AG04450 (cell line): ENCODE measurements at places on chromosomes 6 and 20.

GRCh38 chr6:28923318-28924102, at the start of gene TRIM27:
TRIM27 (minus strand) TSS chr6:28923985; CDS start chr6:28923632, 353 bp downstream.
- DNase-seq: peak; percentile 37

DNA sequence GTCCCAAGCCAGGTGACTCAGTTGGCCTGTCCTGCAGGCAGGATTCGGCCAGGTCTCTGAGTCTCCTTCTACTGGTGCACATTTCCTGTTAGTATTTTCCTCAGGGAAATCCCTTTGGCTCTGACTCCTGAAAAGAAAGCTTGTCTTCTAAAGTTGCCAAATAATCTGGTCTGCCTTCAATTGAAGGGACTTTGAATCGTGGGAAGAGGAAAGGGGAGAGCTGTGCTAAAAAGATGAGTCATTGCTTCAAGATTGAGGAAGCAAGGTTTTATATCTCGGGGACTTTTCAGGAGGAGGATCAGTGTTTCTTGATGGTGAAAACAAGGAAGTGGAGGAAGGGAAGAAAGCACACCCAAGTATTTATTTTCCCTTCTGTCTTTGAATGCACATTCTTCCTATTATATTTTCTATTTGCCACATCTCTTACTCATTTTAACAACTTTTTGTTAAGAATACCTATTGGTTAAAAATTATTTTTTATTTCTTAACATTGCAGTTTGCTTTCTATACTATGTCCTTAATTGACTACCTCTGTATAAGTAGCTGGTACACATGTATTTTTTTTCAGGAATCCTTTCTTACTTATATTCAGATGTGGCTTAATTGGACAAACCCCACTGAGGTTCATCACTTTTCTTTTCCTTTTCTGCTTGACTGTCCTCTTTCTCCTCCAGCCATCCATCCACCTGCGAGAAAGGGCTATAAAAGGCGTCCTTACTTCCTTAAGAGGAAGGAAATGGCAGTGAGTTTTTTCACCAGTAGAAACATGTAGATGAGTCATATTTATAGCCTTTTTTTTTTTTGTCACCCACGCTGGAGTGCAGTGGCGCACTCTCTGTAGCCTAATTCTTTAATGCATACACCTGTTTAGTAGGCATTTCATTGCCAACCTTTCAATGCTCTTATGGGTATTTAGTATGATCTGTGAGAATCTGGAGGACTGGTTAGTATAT, 15.0 kb upstream of the IFNGR1 start:
- DNase-seq: peak; percentile 68

DNA sequence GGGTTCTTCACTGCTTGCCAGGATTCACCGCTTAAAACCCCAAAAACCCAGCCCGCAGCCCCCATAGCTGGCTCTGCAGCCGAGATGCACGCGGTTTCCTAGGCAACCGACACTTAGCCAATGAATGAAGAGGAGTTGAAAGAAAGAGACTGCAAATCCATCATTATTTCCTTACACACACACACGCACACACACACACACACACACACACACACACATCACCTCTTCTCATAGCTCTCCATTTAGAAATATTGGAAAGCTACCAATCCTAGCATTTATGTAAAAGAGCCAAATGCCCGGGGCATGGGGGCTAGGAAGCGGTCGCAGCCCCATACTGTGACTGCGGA, 3.4 kb upstream of the TUBB2B start:
- DNase-seq: no peak

DNA sequence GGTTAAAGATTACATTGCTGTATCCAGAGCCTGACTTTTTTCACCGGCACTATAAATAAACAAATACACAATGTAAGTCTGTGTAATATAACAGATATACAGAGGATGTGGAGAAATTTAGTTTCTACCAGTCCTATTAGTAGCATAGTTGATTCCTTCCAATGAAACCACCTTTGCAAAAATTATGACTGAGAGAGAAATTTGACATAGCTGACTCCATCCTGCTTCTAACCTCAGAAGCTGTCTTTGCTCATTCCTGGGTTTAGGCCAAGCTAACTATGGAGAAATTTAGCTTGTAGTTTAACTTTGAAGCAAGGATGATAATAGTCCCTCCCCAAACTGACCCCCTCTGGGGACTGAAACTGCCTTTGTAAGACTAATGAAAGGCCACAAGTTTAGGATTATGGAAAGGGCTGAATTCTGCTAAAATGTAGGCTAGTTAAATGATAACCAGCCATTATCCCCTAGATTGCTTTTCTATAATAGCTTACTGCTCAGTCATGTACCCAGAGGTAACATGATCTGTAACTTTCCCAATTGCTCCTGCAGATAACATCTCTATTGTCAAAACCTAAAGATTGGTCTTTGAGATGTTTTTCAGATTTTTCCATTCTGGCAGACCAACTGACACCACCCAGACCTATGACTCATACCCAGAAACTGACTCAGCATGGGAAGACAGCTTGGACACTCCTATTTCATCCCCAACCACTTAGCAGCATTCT, 172.8 kb upstream of the ARG1 start:
- peak; percentile 21 for DNase-seq

- no peak for DNase-seq
Measured at GRCh38 chr20:41047975-41048305, 19.3 kb downstream of the TOP1 start.

DNA sequence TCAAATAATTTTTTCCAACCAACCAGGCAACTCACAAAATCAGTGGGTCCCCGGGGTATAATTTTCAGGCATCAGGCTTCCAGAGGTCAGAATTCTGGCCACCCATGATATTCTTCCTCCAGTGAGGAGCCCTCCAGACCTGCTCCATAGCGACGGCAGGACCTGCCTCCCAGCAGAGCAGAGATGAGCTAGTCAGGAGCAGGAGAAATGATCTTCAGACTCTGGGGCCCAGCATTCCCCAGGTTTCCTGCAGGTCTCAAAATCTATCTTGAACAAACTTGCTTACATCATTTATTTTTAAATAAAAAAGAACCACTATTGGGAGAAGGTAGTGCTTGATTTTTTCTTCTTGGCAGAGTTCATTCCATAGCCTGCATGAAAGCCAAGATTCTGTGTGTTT, 44.7 kb downstream of the FAM50B start:
- no peak for DNase-seq

- DNase-seq: no peak
Measured at GRCh38 chr6:88380083-88380482, 213.9 kb upstream of the CNR1 start.

DNA sequence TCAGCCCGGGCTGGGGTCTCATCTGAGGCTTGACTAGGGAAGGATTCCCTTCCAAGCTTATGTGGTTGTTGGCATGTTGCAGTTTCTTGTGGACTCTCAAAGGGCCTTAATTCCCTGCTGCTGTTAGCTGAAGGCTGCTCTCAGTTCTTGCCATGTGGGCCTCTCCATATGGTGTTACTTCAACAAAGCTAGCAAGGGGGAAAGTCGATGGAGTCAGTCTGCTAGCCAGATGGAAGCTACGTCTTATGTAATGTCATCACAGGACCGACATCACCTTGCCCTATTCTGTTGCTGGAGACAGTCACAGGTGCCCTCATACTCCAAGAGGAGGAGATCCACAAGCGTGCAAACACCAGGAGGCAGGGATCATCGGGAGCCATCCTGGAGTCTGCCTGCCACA, 43.3 kb upstream of the ARMC2 start:
- DNase-seq: no peak

DNA sequence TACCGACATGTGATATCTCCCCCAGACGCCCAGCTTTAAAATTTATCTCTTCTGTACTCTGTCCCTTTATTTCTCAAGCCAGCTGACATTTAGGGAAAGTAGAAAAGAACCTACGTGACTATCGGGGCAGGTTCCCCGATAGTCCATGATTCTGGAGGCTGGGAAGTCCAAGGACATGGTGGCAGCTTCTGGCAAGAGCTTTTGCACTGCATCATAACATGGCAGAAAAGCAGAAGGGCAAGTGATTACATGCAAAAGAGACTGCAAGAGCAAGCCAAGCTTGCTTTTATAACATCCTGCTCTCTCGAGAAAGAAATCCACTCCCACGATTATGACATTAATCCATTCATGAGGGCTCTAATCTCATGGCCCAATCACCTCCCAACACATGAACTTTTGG, 113.2 kb downstream of the CD164 start:
- no peak for DNase-seq

DNA sequence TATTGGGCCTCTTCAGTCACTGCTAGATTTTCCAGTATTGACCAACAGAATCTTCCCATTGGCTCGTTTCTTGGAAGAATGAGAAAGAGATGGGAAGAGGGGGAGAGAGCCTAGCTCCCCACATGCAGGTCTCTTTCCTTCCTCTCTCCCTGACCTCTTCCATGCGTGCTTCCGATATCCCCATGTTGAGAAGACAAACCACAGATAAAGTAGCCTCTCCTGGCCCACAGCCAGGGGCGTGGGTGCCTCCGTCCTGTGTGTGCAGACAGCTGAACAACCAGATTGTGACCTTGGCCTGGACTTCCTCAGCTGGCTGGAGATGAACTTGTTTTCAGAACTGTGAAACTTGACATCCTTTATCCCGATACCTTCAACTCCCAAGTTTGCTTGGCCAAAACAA, 71.0 kb downstream of the EDN3 start:
- DNase-seq: no peak

DNA sequence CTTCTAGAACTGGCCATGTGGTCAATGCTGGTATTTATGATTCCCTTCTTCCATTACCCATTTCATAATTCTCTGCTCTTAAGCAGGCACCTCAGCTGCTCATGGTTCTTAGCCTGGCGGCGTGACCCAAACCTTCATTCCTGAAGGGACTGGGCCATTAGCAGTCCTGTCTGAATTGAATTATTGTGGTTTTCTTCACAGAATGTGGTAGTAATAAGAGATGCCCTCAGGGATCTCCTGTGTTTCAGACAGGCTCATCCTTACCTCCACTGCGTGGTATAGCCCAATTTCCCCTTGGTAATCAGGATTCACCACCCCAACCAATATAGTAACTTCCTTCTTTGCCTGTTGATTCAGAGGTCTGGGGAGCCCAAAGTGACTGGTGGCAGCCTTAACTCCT, 37.6 kb downstream of the PKIB start:
- DNase-seq: no peak

GRCh38 chr6:73728548-73729205, 32.7 kb downstream of the CD109 start:
- DNase-seq: no peak

DNA sequence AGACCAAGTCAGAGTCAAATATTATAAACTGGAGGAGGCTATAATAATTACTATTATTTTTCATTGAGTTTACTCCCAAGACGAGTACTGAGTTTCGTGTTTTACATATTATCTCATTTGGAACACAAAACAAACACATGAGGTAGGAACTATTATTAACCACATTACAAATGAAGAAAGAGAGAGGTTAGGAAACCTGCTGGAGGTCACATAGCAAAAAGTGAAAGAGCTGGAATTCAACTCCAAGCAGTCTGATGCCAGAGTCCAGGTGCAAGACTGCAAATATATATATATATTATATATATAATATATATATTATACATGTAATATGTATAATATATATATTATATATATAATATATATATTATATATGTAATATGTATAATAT, 7.3 kb downstream of the RNF24 start:
- DNase-seq: no peak

GRCh38 chr6:7301702-7302101, 11.3 kb downstream of the SSR1 start:
- DNase-seq: no peak

- DNase-seq: no peak
Measured at GRCh38 chr6:5206920-5207561, 53.7 kb downstream of the LYRM4 start.

DNA sequence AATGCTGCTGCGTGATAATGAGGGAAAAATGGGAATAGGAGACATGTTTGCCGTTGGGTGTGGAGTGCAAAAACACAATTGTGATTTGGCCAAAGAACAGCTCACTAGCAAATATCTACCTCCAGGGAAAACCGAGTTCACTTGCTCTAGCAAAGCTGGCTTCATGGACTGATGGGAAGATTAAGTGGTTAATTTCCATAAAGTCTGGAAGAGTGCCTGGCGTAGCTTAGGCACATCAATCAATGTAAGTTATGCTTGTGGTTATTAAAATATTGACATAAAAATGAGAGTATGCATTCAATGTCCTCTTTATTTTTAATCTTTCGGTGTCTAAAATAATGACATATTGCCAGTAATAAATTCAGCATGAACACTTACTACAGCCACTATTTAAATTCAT, 267.5 kb downstream of the SMOC2 start:
- DNase-seq: no peak

GRCh38 chr20:10790013-10790412, 116.2 kb upstream of the JAG1 start:
- no peak for DNase-seq

DNA sequence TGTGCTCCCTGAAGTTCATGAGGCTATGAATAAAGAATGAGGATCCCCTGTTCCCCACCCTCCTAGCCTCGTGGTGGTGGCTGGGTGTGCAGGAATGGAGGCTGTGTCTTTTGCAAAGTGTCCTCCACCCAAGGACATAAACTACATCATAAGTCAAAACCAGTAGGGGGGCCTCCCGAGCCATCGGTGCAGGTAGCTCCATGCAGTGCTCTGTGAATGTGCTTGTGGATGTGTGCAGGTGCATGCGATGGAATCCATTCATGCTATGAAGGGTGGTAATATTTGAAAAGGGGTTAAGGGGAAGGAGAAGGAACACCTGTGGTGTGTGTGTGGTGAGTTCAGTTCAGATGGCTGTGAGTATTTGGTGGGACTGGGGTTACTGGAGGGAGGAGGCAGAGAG, 197.3 kb downstream of the NRN1 start:
- no peak for DNase-seq
